CD4-positive, alpha-beta memory T cell (primary cell): ENCODE measurements at places on chromosomes 4 and X. TPM values are rescaled to one million over a fixed set of nuclear protein-coding genes. Genes with fewer than 3 reads are reported as not detected.

The GATA1 gene
- not detected for total RNA-seq

The NLGN4X gene
- total RNA-seq, result not detected

The HDAC6 gene
- total RNA-seq, result 121 TPM

DNA sequence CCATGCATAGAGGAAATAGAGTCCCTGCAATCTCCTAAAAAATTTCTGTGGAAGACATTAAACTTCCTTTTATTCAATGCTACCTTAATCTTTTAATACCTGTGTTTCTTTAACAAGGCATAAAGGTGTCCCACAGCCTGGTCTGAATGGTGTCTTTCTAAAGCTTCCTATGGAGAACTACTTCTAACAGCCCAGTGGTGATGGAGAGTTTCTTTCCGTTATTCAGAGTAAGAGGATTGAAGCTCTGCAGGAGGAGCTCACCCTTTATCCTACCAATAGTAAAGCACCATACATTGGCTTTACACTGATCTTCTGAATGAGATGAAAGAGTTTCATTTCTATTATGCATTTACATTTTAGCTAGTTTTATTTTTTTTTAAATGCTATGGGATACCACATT, 1362.4 kb upstream of the ADGRL3 start:
- DNase-seq, result no peak

DNA sequence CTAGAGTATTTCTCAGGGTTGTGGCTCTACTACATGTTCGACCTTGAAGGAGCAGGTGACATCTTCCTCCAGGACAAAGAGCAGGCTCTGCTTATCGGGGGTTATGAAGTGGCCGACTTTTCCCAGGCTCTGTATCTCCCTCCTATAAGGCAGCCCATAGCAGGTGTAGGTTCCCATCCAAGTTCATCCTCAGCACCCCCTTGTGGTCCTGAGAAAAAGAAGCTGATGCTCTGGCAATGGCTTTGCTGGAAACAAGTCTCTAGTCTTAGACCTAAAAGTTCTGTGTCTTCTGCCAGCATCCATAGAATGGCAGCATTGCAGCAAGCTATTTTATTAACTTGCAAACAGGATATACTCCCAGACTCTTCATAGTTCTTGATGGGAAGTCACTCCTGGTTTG, 836.6 kb upstream of the PRKX start:
- DNase-seq, result no peak

GRCh38 chr4:110188113-110188512, 10.3 kb downstream of the ELOVL6 start:
- no peak for DNase-seq
